Aorta (tissue), 5 donors: ENCODE measurements at places on chromosomes 16 and 17. TPM values are rescaled to one million over a fixed set of nuclear protein-coding genes. Genes with fewer than 3 reads are reported as not detected.

TSPOAP1 gene
- total RNA-seq = 9.0 TPM

RPS15A gene
- 879 TPM for total RNA-seq

JPH3 gene
- total RNA-seq = 0.21 TPM

TBC1D3D gene
- total RNA-seq = not detected

FBXL20 gene
- 22.0 TPM for total RNA-seq

ACSM5 gene
- total RNA-seq = 5.8 TPM

NLRC3 gene
- total RNA-seq = 0.97 TPM

P2RX5 gene
- total RNA-seq = 1.0 TPM

ADAT1 gene
- 25.4 TPM for total RNA-seq
